ENCODE measurements at places on chromosomes 5 and 9.

DNA sequence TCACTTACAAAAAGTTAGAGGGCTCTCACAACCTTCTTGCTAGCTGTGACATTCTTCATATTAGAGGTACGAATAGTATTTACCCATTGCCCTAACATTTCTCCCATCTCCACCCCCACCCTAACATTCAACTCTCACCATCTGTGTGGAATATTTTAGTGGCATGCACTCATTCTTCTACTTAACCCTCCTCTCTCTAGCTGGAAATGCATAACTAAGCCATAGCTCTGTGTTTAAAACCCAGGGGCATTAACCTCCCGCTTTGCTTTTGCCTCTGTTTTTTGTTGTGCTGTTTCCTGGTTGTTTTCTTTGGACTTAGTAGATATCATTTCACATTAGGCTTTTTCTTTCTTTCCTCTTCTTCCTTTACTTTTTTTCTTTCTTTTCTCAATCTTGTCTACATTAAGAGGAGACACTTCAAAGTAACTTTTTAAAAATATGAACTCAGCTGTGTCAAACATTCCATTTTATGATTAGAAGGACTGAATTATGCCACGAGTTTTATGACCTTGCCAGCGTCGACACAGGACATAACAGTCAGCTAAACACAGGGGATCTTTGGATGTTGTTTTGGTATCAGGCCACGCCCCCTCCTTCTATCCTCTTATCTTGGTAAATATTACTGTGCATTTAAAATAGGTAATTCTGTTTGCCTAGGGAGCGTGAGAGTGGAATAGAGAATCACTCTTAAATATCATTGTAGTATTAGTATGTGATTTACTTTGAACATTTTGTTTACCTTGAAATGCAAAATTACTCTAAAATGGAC, 236.0 kb downstream of the CD180 start:
- DNase-seq: no peak

DNA sequence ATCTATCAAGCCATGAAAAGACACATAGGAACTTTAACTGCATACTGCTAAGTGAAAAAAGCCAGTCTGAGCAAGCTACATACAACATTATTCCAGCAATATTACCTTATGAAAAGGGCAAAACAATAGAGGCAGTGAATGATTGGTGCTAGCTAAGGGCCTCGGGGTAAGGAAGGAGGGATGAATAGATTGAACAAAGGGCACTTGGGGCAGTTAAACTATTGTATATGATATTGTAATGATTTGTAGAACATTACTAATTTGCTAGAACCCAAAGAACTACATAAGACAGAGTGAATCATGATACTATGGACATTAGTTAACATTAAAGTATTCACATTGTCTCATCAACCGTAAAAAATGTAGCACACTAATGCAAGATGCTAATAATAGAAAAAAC, 218.3 kb downstream of the FBXO4 start:
- DNase-seq: no peak

DNA sequence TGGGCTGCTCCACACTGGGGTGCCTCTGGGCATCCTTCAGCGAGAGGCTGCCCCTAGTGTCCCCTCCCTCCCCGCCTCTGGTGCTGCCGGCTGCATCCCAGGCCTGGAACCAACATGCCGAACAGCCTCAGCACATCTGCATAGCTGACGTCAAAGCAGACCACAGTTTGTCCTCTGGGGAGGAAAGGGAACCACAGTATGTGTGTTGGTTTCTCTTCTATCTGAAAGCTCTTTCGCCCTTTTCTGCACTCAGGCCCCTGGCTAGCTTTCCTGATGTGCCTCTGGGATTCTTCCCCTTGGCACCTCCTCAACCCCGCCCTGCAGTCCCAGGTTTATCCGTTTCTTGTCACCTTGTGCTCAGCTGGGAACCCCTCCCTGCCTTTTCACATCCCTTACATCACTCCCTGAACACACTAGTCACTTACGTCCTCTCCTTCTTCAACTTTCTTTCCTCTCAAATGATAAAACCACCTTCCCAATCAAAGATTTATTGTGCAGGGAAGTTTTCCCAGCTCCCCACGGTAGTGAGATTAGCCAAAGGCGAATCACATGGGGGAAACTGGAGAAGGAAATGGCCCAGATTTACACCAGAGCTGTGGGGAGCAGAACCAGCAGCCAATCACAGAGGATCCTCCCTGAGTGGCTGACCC, 35.5 kb upstream of the B4GALT1 start:
- DNase-seq: no peak

GRCh38 chr9:130893341-130894101, 3.1 kb downstream of the QRFP start:
- DNase-seq: no peak

- DNase-seq: no peak
Measured at GRCh38 chr5:3122985-3123762, 371.7 kb upstream of the IRX2 start.

DNA sequence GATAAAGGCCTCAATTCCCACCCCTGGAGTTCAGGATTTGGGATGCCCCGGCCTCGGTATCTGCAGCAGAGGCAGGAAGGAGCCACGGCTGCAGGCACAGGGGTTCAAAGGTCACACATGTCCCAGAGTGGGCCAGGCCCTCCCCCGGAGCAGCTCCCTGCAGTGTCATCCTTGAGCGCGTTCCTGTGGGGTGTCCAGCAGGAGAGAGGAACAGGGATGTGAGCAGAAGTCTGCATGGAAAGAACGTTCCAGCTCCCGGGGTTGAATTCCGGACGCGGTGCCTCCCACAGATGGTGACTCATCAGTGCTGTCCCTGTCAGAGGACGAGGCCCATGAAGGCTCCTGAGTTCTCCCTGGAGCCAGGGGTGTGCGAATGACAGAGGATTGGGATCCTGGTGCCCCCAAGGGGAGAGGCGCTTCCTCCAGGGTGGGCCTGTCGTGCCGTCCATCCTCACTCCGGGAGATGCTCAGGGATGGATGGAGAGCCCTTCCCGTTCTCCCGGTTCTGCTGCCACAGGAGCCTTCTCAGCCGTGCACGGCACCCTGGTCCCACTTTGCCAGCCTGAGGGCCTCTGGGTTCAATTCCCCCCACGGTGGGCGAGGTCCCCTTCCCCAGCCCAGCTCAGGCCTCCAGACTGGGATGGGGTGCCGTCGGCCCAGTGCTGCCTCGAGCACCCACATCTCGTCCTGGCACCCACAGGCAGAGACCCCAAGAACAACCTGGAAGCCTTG, 3.1 kb downstream of the LCN1 start:
- no peak for DNase-seq

DNA sequence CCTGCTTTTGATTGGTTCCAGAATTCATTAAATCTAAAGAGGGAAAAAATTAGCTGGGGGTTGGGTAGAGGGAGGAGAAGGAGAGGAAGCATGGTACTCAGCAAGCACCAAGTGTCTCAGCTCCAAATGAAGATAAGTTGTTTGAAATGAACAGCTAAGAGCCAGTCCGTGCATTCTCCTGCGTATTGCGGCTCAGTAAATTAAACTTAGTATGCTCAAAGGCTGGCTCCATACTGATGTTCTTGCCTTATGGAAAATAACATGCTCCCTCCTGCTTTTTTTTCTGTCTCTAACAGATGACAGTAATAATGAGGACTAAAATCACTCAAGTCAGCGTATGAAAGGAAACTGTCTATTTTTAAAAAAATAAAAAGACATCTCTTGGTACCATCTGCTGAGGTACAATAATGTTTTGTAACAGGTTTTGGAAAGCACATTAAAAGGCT, 161.0 kb downstream of the SPATA31D1 start:
- no peak for DNase-seq

DNA sequence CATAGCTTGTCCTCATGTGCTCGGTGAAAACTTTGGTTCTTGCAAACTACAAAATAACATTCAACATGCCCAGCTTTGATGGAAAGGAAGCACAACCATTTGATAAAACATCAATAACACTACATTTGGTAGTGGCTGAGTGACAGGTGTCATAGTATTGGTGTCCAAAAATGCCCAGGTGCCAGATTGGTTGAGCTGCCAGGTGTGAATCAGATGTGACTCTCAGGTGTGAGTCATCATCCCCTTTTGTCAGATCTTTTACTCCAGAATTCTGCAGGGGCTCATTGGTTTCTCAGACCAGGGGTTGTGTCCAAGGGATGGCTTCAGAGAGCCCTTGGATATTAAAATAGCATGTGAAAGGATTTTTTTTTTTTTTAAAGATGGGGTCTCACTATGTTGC, 22.5 kb upstream of the POMT1 start:
- no peak for DNase-seq

GRCh38 chr9:83933790-83934189, 12.6 kb upstream of the KIF27 start:
- DNase-seq: no peak

DNA sequence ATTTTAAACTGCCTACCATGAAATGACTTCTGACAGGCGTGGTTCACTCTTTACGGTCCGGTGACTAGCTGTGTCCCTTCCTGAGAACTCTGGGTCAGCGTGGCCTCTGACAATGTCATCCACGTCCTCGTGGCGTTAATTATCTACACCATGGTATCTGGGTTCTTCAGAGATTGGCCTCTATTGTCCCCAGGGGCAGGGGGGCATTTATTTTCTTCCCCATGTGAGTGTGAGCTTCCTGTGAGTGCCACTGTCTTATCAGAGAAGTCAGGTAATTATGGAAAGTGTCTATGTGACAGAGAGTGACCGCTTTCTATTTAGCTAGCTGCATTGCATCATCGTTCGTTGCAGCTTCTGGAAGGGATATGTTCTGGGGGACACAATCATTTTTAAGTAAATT, 77.2 kb downstream of the FBXL7 start:
- DNase-seq: no peak

DNA sequence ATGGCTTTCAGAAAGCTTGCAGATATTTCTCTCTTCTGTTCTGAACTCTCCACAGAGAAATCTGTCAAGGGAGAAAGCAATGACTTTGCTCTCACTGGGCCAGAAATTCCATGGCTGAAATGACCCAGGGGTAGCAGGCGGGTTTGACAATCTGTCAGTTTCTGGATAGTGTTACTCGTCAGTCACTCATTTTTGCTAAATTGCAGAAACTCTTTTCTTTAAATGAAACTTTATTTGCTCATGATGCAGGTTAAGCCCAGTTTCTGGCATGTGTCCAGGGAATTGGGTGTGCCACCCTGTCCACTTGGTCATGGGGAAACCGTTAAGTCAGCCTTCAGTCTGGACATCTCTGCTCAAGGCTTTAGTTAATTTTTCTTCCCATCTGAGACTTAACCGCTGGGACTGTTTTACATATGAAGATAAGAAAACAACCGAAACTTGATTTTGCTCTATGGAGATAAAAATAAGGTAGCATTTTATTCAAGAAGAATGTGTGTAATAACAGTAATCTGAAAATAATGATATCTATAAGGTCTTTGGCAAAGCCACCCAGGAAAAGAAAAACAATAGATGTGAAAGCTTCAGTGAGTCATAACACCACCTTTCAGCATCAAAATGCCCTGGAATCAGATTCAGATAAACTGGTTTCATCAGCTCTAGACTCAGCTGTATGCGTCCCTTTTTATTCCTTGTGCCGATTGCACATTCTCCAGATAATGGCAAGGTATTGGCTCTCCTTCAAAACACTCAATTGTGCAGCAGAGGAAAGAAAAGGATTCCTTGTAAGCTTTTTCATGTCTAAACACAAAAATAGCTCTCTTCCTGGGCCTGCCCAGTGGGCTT, 308.3 kb downstream of the ZSWIM6 start:
- DNase-seq: no peak

- no peak for DNase-seq
Measured at GRCh38 chr9:6090277-6091210, 75.1 kb upstream of the RANBP6 start.

DNA sequence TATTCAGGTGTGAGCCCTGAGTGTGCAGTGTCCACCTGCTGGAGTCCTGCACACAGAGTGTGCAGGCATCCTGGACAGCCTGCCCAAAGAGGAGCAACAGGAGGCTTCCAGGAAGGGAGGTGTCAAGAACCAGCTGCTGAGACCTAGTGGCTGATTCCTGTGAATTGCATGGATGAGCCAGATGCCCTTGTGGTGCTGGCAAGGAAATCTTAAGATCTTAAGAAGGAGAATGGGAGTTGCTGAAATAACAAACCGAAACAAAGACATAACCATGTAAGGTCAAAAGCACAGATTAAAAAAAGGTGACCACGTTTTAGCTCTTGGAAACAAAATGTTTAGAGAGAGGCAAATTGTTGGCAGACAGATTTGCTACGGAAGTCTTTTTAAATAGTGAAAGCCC, 29.3 kb upstream of the RPS23 start:
- DNase-seq: no peak

DNA sequence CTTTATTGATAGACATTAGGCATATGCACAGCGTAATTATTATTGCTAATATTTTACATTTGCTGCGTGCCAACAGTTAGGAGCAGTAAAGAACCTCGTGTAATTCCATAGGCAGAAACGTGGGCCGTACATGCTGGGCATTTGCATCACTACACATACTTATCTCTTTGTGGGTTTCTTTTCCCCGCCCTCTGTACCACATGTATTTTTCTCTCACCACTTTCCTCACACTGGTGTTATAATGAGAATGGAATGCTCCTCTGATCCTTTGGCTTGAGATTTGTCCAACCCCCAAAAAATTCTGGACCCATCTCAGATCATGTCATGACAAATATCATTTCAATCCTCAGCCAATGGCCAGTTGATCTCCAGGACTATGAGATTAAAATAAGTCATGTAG, 1952.6 kb upstream of the WWC1 start:
- DNase-seq: no peak

DNA sequence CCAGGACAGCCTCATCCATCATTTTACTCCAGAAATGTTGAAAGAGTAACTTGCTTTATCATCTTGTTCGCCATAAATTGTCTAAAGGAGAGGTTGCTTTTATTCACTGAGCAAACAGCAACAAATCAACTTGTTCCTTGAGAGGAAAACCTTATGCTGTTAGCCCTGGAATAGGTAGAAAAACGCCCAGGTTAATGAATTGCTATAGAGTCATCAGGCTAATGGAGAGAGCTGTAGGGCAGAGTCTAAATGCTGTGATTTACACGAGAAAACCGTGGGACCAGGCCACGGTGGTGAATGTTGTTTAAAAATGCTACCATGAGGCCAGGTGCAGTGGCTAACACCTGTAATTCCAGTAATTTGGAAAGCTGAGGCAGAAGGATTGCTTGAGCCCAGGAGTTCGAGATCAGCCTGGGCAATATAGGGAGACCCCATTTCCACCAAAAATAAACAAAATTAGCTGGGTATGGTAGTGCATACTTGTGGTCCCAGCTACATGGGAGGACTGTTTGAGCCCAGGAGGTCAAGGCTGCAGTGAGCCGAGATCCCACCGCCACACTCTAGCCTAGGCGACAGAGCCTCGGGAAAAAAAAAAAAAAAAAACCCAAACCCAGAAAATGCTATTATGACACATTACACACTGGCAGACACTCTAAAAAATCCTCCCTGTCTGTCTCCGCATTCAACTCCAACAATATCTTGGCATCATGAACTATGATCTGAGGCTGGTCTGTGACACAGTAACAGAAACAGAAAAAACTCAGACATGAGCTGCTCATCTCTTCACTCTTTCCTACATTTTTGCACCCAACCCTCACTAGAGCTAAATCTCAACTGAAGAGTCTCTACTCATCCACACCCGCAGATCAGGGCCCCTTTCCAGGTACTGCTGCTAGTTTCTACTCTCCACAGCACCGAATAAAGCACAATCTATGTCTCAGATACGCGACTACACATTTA, 118.6 kb upstream of the RETREG1 start:
- no peak for DNase-seq
